ENCODE measurements at places on chromosomes 4 and X.

DNA sequence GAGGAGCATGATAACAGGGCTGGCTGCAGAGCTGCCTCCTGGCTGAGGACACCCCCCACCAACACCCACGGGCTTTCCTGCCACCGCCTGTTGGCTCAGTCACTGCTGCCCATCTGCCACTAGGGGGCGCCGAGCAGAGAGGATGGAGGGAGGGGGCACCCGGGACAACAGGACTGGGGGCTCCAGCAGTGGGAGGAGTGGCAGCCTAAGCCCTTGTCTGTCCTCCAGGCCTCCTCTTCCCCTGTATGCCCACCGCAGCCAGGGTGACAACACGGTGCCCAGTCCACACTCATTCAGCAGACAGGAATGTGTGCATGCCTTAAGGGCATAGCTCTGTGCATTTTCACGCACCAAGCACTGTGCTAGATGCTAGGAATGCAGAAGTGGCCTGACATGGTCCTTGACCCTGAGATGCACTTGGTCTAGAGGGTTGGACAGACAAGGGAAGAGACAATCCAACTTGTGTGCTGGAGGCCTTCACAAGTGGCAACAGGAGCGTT is 149.9 kb downstream of the AMMECR1 start:
- peak; percentile 19 for DNase-seq

DNA sequence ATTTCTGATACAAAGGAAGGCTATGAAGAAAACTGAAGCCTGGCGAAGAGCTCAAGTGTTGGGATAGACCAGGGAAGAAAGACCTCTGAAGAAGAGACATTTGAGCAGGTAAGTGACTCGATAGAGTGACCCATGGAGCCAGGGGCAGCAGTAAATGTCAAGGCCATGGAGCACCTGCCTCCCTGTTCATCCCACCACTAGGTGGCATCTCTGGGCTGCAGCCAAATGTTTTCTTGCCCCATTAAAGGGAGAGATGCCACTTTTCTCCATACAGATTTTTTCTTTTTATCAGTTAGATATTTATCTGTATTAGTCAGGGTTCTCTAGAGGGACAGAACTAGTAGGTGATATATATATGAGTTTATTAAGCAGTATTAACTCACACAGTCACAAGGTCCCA is 4.9 kb upstream of the ZNF81 start:
- DNase-seq = no peak

DNA sequence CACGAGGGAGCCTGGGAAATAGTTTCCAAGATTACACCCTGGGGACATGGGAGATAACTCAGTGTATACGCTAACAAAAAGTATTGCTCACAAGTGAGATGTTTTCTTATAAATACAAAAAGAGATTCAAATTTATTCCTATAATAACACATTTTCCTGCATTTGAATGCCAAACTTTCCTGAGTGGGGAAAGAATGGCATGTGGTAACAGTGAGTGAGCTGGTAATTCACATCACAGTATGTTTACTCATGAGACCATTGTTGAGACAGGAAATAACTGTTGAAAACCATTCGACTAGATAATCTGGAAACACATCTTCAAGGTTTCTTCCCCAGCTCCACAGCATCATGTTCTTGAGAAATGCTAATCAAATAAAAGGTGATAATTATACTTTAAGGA is 109.1 kb downstream of the TASL start:
- DNase-seq = no peak

GRCh38 chr4:154205471-154205870 is 286.1 kb downstream of the DCHS2 start:
- no peak for DNase-seq

GRCh38 chr4:6239968-6240367 is 29.7 kb upstream of the WFS1 start:
- no peak for DNase-seq

DNA sequence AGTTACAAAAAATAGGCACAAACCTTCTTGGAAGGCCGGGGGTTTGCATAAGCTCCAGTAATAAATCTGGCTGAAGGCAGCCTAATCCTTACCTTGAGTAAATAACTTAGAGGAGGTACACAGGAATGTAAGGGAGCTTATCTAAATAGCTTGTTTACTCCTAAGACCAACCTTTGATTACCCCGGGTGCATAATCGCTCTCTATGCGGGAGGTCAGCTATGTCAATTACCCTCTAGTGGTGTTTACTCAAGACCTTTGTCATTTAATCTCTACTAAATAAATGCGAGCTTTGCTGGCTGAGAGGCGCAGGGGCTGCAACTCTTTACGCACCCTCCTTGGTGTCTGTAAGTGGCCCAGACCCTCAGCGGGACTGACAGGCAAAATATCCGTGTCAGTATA is 50.2 kb upstream of the MAP9 start:
- no peak for DNase-seq

GRCh38 chr4:182518421-182518820 is 275.2 kb downstream of the TENM3 start:
- DNase-seq = no peak

- no peak for DNase-seq
Observed at GRCh38 chr4:64581422-64581821, 172.2 kb upstream of the TECRL start.

DNA sequence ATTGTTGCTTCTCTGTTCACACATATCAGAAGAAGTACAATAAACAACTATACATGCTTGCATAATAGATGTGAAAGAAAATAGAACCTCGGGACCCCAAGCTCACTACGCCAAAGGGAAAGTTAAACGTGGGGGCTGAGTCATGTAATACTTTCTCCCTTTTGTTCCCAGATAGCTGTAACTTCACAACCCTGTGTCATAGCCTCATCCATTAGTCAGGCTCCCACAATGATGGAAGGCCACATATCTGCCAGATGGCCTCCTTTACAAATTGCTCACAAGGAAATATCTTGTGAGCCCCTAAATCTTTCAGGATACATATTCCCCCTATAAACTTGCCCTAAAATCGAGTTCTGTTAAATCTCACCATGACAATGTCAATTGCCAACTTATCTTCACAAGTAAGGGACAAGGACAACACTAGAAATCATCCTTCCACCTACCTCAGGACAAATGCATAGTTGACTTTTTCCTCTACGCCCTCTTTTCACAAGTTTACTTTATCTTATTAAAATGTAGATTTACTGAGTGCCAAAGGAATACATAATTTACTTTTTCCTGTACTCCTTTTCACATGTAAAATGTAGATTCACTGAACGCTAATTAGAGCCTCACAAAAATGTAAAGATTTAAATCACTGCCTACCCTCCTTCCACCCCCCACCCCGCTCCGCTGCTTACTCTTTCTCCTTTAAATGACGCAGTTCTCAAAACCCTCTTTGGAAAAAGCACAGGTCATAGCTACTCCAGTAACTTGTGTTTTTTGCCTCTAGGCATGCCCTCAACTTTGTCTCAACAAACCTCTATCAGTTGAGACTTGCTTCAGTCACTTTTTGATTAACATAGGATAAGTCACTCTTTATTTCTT is 477.1 kb downstream of the DTHD1 start:
- no peak for DNase-seq

GRCh38 chr4:171390626-171391025 is 422.6 kb upstream of the GALNTL6 start:
- no peak for DNase-seq

DNA sequence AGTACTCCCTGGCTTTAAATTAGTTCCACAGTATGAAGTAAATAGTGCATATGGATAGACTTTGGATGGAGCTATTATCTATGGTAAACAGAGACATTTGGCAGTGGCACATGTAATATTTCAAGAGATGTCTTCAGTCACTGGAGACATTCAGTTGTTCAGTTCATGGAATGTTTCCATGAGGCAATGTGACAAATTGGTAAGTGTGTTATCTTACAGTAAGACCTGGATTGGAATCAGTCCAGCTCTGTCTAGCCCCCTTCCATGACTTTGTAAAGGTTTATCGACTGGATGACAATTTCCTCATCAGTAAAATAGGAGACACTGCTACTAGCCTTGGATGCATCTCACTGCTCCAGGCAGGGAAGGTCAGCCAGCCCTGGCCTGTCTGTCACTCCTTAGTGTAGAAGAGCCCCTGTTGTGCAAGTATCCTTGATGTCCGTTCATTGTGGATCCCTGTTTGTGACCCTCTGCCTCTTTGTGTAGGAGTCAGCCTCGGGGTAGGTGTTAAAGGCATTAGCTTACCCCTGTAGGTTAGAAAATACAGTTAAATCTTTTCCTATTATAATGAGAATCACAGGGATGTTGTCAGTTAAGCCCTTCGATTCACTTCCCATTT is 335.9 kb downstream of the ANK2 start:
- no peak for DNase-seq

DNA sequence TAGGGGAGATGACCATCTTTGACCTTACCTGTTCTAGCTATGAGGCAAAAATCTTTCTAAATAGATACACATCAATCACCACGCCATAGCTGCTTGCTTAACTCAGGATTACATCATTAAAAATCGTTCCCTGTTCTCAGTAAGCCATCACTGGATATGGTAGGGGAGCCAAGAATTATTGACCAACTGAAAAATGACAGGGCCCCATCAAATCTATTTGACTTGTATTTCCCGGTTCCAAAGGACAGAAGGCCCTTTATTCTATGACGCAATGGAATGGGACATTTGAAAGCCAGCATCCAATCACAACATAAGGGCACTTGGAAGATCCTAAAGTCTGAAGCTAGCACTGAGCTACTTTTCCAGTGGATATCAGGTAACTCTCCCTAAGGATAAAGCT is 75.6 kb upstream of the NOCT start:
- no peak for DNase-seq

DNA sequence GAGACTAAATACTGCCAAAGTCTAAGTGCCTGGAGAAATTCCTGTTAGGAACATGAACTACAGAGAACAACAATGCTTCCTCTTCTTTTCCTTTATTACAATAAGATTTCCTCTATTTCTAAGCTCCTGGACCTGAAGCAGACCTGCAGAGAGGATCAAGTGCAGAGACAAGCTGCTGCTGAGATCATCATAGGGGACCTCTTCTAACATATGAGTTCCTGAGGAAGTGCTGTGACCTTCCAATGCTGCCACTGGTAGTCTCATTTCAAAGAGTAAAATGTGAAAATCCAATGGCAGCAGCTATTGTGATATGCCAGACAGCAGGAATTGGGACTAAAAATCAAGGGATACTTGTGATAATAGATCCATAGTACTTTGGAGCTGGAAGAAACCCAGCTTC is 28.0 kb downstream of the CCNG2 start:
- no peak for DNase-seq

DNA sequence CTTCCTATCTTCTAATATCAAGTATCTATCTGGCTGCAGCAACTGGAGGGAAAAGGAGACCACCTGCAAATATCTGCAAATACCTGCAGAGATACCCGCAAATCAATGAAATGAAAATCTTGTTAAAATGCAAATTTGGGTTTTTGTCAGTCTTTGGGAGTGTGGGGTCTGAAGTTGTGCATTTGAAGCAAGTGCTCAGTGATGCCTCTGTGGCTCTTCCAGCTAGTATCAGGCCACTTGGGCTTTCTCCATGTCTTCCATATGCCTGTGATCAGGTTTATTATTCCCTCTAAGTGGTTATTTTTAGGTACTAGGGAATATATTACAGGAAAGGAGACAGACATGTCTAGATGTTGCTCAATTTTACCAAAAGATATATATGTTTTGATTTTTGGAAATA is 880.3 kb downstream of the ADGRL3 start:
- no peak for DNase-seq

- DNase-seq = no peak
Observed at GRCh38 chr4:26870576-26871262, 10.1 kb downstream of the STIM2 start.

DNA sequence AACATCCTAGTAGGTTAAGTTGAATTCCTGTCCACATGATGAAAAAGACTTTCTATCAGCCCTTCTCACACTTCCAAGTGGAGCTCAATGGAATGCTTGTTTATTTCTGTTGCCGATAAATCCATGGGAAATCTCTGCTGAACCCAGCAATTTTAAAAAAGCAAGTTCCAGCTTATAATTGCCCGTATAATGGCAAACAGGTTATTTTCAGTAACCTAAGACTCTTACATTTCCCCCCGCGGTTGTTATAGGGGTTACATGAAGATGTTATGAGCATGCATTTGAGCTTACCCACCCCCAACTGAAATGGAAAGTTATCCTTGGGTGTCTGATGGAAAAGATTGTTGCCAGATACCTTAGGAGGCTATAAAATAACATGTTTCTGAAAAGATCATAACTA is 136.2 kb downstream of the PALLD start:
- no peak for DNase-seq

DNA sequence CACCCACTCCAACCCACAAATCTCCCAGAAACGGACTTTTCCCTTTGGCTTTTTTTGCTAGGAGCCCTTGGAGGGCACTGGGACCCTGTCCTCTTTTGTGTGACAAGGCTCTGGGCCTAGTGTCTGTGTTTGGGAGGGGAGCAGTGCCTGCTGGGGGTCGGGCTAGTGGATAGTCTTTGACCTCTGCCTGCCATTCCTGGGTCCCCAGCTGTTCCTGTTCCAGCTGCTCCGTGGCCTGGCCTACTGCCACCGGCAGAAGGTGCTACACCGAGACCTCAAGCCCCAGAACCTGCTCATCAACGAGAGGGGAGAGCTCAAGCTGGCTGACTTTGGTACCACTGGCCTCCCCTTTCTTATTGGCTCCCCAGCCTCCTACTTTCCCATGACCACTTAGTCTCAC is 6.7 kb upstream of the USP11 start:
- no peak for DNase-seq

GRCh38 chrX:10608099-10608498 is 12.3 kb downstream of the MID1 start:
- DNase-seq = no peak

- DNase-seq = no peak
Observed at GRCh38 chrX:17964871-17965270, 103.8 kb upstream of the RAI2 start.

DNA sequence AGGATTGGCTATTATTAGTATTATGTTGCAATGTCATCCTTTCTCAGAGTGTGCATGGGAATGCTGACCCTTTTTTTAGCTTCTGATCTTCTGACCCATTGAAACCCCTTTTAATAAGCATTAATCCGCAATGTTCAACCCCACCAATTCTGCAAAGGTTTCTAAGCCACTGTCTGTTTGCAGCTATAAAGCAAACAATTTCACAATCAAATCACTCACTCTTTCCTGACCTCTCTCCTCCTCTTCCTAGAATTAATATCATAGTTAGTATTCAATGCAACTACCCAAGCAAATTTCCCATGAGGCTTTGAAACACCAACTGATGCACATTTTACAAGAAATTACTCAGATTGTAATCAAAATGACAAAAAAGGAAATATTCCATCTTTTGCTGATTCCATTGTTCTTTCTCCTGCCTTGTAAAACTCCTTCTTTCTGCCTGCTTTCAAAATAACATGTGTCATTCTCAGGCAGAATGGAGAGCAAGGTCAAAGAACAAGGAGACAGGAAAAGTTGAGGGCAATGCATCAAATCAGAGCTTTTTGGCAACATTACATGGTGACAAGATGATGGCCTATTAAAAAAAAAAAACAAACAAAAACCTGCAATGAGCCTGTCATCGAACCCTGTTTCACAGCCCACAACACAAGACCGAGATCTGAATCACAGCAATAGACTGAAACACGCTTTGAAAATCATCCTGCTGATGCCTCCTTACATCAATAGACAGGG is 253.2 kb upstream of the AR start:
- DNase-seq = no peak

GRCh38 chr4:14520171-14520570 is 482.1 kb upstream of the CPEB2 start:
- DNase-seq = no peak

Measured in stimulated activated CD8-positive, alpha-beta memory T cell treated with anti-CD3 and anti-CD28 coated beads, Interleukin-7, amount 100 ng/mL, for 1 hour (primary cell).